Endothelial cell (in vitro differentiated cells): ENCODE measurements at places on chromosomes 13 and 19.
A peak's percentile ranks its signal among the peaks of the same experiment; 100 is the strongest.

- no peak for DNase-seq
Measured at GRCh38 chr13:99165753-99166587, 34.7 kb upstream of the UBAC2 start.

- no peak for DNase-seq
Measured at GRCh38 chr19:6034512-6034911, 56.6 kb upstream of the RANBP3 start.

DNA sequence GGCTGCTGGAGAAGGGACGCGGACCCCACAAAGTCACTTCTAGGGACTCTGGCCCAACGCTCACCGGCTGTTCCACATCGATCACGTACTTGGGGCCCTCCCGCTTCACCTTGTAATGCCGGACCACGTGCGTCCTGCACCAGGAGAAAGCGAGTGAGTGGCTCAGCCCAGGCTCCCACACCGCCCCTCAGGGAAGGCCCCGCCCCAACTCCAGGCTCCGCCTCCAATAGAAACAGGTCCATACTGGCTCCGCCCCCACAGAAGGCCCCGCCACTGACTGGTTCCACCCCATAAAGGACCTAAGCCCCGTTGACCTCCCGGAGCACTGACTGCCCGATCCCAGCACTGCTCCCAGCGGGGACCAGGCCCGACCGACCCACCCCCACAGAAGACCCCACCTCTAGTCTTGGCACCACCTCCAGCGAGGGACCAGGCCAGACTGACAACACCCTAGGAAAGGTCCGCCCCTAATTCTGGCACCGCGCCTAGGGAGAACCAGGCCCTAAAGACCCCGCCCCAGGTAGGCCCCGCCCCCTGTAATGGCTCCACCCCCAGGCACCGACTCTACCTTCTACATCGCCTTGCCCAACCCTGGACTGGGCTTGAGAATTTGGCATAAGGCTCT is 11.3 kb downstream of the STAP2 start:
- peak; percentile 67 for DNase-seq

- DNase-seq = no peak
Measured at GRCh38 chr13:114237415-114238112, 2.9 kb downstream of the CDC16 start.

GRCh38 chr13:113305208-113305607 is 8.2 kb downstream of the LAMP1 start:
- no peak for DNase-seq

DNA sequence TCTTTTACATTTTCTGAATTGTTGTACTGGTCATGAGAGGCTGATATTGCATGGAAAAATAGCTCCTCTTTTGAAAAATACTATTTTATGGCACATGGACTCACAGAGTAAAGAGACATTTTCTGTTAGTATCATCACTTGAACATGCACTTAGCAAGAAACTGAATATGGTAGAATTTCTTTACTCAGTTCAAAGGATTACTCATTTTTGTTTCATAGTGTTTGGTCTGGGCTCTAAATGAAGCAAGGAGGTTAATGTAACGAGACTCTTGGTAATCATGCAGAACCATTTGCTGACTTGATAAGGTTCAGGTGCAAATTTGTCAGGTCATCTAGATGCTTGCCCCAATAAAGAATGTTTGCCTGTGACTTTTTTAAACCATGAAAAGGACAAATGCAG is 63.2 kb downstream of the GPC6 start:
- no peak for DNase-seq

DNA sequence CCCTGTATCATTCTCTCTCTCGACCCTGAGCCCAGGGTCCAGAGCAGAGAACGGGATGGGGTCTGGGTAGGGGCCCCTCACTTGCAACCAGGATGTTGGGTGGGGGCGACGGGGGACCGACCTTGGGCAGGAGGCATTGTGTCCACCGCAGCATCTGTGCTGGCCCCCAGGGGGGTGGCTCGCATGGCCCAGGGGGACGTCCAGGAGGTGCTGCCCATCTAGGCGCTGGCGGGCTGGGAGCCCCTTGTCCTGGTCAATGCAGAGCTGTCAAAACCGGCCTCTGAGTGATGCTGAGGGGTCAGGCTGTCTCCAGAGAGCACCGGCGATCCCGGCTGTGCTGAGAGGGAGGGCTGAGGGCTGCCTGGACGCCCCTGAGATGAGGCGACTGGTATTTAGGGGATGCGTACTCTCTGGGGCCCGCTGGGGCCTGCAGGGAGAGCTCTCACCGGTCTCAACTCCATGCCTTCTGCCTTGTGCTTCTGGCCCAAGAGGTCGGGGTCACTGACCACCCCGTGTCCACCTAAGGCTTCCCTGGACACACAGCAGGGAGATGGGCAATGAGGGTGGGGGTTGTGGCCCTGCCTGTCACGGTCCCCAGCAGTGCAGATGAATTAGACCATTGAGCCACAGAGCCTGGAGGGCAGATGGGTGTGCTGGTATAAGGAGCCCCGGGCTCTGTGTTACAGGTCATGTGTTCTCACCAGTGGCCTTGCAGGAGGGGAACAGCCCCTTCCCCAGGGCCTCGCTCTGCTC is 8.6 kb downstream of the RPS9 start:
- DNase-seq = no peak

DNA sequence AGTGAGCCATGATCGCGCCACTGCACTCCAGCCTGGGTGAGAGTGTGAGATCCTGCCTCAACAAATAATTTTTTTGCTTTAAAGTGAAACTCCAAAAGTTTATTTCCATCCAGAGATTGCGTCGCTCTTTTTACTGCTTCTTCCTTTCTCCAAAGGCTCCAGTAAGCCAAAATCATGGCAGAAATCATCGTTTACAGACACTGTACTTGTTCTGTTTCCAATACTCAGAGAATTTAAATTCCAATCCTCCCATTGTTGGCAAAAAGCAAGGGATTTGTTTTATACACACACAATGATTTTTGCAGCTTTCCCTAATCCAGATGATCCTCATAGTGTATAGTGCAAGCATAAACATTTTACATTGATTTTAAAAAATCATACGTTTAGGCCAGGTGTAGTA is 15.3 kb downstream of the FBXO27 start:
- no peak for DNase-seq

GRCh38 chr19:17754634-17755442 is 3.6 kb downstream of the FCHO1 start:
- DNase-seq = no peak

GRCh38 chr13:99226513-99226912 is 25.9 kb downstream of the UBAC2 start:
- DNase-seq = no peak

GRCh38 chr13:30846311-30846710 is 59.8 kb upstream of the MEDAG start:
- no peak for DNase-seq

- DNase-seq = no peak
Measured at GRCh38 chr13:20395061-20395916, 130.4 kb downstream of the CRYL1 start.

DNA sequence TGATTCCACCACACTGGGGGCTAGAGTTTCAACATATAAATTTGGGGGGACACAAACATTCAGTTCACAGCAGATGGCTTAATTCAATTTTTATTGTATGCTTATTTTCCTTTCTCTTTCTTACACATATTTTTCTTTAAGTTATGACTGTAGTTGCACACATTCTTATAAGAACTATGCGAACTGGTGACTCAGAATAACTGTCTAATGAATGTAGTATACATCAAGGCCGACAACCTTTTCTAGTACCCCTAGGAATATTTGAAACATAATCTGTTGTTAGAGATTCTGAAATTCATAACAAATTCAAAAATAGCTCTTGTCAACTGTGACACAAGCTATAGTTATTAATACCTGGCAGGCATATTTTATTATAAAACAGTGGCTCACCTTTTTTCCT is 695.6 kb downstream of the PCDH9 start:
- DNase-seq = no peak

- no peak for DNase-seq
Measured at GRCh38 chr13:29817604-29818378, 32.6 kb downstream of the UBL3 start.

DNA sequence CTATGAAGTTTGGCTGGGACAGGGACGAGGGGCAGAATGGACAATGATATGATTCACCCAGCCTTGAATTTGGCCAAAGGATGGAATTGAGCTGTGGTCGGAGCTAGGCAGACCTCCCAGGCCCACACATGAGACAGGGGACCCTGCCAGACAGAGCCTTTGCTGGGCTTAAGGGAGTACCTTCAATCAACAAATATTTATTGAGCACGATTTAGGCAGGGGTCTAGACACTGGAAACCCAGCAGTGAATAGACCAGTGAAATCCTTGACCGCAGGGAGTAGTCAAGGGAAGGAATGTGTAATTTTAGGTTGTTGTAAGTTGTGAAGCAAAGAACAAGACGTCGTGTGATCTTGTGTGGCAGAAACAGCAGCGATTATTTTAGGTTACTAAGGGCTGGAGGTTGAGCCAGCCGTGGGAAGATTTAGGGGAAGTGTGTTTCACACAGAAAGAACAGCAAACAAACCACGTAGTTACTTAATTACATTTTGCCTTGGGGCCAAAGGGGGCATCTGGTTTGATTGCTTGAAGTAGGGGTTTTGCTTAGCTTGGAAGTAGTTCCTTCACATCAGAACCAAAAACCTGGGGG is 16.9 kb upstream of the AP1M2 start:
- DNase-seq = no peak

- no peak for DNase-seq
Measured at GRCh38 chr13:53131361-53131760, 102.7 kb downstream of the OLFM4 start.

GRCh38 chr19:38990949-38991697 is 15.6 kb upstream of the FBXO17 start:
- DNase-seq = no peak

GRCh38 chr19:5707576-5708575 is 12.1 kb downstream of the LONP1 start:
- DNase-seq = no peak
